ENCODE measurements at places on chromosomes 12 and 14.

DNA sequence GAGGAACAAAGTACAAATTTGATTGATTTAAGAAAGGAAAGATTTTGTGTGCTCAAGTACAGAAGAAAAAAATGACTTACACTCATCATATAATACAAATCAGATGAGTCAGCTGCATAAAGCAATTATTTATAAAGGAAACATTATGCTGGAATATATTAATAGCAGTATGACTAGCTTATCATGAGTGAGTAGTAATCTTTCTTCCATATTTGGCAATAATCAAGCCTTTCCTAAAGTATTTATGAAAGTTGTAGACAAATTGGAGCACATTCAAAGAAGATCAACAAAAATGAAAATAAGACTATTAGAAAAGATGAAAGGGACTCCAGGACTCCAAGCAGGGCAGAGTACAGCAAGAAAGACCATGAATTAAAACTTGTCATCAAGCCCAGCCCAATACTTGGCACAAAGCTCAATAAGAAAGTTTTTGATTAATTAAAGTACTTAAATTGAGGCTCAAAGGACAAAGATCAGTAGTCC lies 32.8 kb downstream of the CCER1 start:
- no peak for DNase-seq

DNA sequence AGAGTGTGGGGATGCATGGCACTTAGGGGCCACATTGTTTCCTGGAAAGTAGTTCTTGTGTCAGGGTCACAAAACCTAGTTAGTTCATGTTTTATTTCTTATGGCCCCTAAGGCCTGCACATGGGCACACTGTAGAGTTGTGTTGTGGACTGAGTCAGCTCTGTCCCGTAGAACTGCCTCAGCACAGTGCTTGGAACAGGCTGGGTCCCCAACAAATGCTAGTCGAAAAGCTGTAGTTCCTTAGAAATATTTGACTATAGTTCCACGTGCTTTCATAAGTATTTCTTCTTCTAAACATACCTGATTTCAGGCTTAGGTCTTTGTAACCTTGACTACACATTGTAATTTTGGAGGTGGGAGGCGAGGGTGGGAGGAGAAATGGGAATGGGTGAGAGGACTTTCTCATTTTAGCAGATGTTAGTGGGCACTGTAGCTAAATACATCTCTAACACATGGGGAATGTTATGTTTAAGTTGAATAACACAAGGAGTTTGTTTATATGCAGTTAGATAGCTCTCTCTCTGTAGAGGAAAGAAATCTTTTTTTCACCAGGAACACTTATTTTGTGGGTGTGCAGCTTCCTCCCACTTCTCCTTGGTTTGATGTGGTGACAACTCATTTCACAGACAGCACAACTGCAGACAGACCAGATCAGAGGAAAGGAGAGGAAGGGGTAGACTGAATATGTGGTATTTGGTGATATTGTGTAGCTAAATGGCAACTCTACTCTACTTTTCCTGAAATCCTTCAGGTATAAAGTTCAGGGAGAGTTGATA lies 39.5 kb upstream of the DACT1 start:
- DNase-seq: no peak

DNA sequence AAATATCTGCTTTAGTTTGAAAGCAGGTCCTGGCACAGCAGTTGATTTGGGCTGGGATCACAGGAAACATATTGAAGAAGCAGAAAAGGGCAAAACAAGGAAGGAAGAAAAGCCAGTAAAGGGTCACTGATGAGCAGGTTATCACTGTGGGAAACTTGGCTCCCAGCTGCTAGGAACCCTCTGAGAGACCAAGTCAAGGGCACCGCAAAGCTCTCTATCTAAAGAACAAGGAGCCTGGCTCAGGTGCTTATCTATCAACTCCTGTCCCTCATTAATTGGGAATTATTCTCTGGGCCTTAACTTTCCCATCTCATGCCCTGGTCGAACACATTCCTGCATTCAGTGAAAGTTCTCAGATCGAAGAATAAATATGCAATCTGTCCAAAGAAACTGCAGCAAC lies 450.9 kb upstream of the RPL10L start:
- no peak for DNase-seq

- DNase-seq: no peak
Observed at GRCh38 chr12:92039046-92039445, 106.6 kb downstream of the BTG1 start.

DNA sequence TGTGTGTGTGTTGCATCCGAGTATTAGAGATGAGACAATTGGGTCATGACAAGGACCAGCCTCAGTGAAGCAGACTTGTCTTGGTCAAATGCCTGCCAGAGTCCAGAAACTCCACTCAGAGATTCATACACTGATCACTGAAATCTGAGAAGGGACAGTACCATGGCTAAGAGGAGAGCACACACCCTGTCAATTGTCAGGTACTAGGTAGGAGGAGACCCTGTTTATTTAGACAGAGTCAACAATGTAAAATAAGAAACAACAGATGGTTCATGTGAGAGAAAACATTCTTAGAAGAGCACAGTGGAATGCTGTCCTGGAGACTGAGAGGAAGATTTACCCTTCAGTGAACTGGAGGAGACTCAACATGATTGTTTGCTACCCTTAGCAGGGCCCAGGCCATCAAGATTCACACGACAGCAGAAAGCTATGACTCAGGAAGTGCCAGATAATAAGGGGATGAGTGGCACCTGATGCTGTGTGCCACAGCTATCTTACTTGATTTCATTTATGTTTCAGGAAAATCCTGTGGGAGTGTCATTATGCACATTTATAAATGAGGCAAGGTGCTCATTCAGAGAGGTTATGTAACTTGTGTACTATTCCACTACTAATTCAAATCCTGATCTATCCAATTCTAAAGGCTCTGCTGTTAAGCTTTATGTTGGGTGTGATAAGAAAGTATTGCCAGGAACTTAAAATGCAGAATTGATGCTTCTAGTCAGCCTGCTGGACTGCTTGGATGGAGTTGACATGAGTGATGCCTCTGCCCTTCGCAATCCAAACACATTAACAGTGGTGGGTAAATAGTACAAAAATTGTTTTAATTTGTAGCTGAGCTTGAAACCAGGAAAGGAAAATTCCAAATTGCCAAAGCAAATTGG lies 136.6 kb upstream of the NEDD1 start:
- no peak for DNase-seq

- no peak for DNase-seq
Observed at GRCh38 chr12:73424484-73424883, 1113.2 kb upstream of the ATXN7L3B start.

- no peak for DNase-seq
Observed at GRCh38 chr14:101191101-101191720, 287.7 kb upstream of the RTL1 start.

DNA sequence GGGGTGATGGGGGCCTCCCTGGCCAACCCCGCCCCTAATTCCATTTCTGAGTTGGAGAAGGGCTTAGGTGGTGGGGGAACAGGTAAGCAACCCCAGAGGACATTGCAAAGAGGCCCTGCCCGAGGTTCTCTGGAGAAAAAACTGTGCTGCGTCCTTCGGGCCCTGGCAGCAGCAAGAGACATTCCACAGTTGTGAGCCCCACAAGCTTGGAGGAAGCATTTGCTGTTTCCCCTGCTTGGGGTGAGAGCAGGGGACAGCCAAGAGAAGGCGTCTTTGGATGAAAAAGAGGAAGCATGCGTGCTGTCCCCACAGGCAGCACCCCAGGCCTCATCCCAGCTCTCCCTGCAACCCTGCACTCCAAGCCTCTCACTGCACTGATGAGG lies 1.3 kb downstream of the BDKRB2 start:
- DNase-seq: no peak

DNA sequence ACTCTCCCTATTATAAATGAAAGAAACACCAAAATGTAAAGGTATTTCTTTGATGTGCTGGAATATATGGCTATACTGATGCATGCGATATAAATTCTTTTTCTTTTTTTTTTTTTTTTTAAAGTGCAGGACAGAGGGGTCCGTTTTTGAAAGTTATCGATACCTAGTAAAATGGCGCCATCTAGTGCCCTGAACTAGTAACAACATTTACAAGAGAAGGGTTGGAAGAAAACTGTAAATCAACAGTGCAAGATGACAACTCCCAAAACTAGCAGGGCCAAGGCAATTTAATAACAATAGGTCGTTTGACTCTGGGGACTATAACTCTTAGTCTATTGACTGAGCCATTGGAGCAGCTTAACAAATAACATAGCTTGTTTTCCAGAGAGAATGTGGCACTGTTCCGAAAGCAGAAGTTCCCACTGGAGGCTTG lies 137.7 kb downstream of the SPTSSA start:
- no peak for DNase-seq

DNA sequence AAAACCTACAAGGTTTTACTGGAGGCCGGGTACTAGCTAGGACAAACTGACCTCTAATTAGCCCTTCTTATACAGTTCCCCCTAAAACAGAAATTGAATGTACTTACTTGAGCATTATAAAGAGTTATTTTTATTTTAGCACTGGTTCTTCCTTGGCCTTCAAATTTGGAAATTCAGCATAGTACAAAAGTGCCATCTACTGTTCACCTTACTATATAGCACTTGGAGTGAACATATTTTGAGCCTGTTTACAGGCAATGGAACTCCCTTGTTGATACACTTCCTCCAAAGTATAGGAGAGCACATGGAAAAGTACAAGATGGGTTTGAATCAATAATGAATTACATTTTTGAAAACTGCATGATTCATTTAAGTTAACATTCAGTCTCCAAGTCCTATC lies 3.9 kb upstream of the POC1B start:
- no peak for DNase-seq

DNA sequence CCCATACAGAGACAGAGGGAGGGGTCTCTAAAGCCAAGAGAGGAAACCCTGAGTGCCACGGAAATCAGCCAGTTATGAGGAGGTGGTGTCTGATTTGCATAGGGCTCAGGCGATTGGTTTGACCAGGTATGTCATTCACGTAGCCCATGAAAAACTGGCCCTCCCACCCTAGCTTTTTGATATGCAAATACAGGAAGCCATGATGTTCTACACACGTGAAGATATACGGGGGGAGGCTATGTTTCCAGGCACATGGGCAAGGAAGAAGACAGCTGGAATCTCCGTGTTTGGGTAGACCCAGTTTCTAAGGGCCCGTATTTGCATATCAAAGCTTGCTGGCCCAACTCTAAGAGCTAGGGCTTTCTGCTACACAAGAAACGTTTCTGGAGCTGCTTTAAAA lies 717.8 kb upstream of the SEL1L start:
- DNase-seq: no peak

DNA sequence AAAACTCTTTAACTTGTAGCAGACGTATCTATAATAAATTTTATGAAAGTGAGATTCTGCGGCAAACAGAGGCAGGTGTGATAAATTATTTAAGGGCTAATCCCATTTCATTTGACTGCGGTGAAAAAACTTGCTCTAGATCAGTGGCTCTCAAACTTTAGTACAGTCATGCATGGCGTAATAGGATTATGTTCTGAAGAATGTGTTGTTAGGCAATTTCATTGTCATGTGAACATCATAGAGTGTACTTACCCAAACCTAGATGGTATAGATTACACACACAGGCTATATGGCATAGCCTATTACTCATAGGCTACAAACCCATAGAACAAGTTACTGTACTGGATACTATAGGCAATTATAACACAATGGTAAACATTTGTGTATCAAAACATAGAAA lies 83.7 kb downstream of the HEATR5A start:
- DNase-seq: no peak

DNA sequence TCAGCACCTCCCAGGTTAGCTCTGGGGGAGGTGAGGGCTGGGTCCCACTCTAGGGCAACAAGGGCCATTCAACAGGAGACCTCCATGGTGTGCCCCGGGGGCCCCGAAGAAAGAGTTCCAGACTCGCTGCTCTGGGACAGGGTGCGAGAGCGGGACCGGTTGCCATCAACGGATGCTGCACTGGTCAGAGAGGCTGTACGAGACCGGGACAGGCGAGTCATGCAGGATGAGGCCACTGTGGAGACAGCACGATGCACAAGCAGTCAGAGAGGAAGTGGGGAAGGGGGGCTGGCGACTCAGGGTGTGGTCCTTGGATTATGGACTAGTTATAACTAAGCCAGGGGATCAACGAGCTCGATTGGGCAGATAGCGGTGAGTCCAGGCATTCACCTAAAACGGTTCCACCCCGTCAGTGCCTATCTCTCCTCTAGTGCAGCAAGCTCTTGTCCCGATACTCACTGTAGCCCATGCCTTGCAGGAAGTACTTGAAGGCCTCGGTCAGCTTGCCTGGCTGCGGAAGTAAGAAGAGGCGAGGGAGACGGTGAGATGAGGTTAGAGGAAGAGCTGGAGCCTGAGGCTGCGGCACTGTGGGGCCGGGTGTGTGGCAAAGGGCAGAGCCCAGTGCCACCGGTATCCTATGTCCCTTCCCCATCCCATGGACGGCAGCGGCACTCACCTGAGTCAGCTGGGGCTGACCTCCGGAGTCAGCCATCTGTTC lies 7.2 kb downstream of the NDRG2 start:
- DNase-seq: no peak

DNA sequence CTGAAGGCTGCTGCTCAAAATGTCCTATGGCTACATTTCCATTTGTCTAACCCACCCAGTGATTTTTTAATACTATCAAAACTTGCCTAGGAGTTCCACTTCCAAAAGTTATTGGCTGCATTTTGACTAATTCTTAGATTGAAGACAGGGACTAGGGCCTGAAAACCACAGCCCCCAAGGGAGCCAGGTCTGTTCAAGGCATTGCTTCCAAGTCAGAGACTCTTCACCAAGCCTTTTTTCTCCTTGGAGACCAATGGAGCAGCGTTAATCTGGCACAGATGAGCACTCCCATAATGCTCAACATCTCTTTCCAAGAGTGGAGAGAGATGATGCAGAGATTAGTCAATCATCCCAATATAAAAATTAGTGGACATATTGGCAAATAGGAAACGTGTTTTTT lies 112.5 kb upstream of the HIF1A start:
- no peak for DNase-seq

DNA sequence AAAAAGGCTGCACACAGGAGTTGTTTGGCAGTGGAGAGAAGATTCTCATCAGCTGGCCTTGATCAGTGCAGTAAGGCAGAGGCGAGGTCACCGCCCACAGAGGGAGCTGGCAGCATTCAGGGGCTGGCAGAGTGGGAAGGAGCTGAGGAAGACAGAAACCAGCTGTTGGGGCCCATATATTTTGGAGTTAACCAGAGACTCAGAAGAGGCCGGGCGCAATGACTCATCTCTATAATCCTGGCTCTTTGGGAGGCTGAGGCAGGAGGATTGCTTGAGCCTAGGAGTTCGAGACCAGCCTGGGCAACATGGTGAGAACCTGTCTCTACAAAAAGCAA lies 17.7 kb downstream of the SMCO2 start:
- no peak for DNase-seq

DNA sequence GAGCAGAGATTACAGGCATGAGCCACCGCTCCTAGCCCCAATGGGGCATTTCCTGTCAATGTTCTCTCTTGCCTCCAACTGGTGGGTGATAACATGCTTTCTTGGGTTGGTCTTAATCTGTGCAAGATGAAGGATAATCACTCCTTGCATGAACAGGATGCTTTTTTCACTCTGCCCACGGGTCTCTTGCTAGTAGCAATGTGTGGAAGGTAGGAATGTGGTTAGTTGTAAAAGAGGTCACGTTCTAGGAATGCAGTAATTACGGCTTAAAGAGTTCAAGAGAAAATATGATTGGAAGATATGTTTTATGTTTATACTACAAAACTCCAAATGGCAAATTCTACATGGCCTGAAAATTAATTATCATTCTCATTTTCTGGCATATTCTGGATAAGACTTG lies 10.5 kb downstream of the RNASE10 start:
- no peak for DNase-seq

- no peak for DNase-seq
Observed at GRCh38 chr12:95942101-95942523, 302 bp downstream of the CCDC38 start.

GRCh38 chr12:125696054-125696453 lies 630.8 kb downstream of the AACS start:
- no peak for DNase-seq
